Stimulated activated CD8-positive, alpha-beta memory T cell treated with anti-CD3 and anti-CD28 coated beads, Interleukin-7, amount 100 ng/mL, for 4 hours (primary cell): ENCODE measurements at places on chromosomes 5 and 9.

GRCh38 chr9:33415501-33416038 lies 13.2 kb upstream of the AQP7 start:
- DNase-seq: peak; percentile 55

DNA sequence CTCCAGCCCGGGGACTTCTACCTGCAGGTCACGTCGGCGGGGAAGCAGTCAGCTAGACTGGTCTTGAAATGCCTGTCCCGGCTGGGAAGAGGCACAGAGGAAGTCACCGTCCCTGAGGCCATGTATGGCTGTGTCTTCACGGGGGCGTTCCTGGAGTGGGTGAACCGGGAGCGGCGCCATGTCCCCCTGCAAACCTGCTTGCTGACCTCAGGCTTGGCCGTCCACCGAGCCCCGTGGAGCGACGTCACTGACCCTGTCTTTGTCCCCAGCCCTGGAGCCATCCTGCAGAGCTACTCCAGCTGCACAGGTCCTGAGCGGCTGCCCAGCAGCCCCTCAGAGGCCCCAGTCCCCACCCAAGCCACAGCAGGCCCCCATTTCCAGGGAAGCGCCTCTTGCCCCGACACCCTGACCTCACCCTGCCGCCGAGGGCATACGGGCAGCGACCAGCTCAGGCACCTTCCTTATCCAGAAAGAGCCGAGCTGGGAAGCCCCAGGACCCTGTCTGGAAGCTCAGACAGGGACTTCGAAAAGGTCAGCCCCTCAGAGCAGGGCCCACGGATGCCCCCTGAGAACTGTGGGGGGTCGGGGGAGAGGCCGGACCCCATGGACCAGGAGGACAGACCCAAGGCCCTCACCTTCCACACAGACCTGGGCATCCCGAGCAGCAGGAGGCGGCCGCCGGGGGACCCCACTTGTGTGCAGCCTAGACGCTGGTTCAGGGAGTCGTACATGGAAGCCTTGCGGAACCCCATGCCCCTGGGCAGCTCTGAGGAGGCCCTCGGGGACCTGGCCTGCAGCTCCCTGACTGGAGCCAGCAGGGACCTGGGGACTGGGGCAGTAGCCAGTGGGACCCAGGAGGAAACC lies 47.8 kb downstream of the PLEKHG4B start:
- no peak for DNase-seq

DNA sequence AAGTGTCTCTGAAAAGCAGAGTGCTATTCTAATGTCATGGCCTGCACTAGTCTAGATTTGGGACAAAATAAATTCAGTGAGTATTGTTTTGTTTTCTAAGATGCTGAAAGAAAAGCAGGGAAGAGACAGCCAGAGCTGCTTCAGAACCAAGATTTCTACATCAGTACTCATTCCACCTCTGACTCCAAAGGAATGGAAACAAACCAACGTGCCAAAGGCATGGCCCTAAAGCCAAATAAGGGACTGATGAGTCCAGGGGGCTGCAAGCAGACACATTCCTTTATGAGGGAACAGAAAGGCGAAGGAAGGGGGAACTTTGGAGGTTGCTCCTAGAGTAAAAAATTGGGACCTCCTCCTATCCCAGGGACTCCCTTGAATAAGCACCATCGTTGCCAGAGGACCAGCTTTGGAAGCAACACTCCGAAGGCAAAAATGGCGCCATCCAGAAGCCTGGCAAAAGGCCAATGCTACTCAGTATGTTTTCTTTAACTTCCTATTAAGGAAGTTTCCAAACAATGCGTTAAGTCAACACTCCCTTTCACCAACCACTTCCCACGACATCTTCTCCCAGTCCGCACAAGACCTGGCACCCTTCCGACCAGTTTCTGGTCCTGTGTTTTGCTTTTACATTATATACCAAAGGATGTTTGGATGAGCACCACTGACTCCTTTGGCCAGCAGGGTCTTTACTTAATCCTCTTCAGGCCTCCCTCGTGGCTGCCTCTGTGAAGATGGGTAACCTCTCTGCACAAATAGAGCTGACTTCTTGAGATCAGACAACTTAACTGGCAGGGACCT lies 31.6 kb downstream of the ADAM19 start:
- DNase-seq: no peak

DNA sequence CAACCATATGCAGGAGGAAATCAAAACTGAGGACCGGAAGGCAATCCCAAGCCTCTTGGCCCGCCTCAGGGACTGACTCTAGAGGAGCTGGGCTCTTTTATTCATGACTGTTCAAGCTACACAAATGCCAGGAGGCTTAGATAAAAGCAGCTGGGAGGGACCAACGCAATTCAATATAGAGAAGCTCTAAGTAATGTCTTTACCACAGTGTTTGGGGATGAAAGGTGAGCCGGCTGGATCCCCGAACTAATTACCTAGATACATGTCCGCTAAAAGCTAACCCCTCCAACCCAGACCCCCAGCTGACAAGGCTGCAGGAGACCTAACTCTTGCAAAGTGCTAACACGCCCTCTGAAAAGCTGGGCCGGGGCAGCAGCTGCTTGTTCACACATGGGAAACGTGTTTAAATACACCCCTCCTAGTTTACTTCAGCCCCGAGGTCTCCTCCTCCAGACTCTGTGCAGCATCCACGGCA lies 67.5 kb downstream of the TLE1 start:
- no peak for DNase-seq

GRCh38 chr5:11064763-11065450 lies 303.9 kb upstream of the DAP start:
- DNase-seq: no peak

GRCh38 chr9:135347461-135347860 lies 132.1 kb upstream of the PPP1R26 start:
- no peak for DNase-seq

DNA sequence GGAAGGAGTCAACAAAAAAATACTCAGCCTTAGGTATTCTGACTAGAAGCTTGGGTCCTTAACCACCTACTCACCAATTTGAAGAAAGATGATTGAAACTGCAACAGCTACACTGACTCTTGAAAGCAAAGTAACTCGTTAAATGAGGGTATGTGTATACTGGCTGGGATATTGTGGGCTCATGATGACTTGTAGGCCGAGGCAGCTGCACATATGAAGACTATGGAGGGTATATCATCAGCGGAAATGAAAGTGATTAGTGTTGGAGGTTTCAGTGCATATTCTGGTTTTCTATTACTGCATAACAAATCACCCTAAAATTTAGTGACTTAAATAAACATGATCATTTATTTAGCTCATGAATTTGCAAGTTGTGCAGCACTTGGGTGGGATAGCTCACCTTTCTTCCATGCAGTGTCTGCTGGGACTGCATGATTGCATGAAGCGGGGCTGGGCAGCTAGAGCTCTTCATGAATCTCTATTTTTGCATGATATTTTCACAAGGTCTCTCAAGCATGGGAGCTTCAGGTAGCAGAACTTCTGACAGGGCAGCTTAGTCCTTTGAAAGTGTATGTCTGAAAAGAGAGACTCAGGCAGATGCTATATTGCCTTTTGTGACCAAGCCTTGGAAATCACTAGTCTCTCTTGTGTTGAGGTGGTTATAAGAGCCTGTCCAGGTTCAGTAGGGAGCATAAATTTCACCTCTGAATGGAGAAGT lies 96.1 kb upstream of the CDKN2B start:
- no peak for DNase-seq

- no peak for DNase-seq
Measured at GRCh38 chr9:113600023-113600823, 136.7 kb downstream of the RGS3 start.

GRCh38 chr9:123322273-123323195 lies 33.5 kb upstream of the CRB2 start:
- DNase-seq: peak; percentile 35
